Left ventricle myocardium superior (tissue), 1 donor: ENCODE measurements at places on chromosomes 2 and 18. TPM values are rescaled to one million over a fixed set of nuclear protein-coding genes. Genes with fewer than 3 reads are reported as not detected.
A peak's percentile ranks its signal among the peaks of the same experiment; 100 is the strongest.

- DNase-seq: no peak
These were observed 2.8 kb downstream of the CCDC68 start for GRCh38 chr18:54956506-54956905.

GRCh38 chr18:9530226-9531009, 55.1 kb downstream of the RALBP1 start:
- DNase-seq: no peak

The MSTN gene
- total RNA-seq: not detected

- no peak for DNase-seq
These were observed 5.1 kb upstream of the BCL11A start for GRCh38 chr2:60558536-60558935.

The UGT1A3 gene
- not detected for total RNA-seq

The FBXO36 gene
- total RNA-seq: 0.55 TPM

DNA sequence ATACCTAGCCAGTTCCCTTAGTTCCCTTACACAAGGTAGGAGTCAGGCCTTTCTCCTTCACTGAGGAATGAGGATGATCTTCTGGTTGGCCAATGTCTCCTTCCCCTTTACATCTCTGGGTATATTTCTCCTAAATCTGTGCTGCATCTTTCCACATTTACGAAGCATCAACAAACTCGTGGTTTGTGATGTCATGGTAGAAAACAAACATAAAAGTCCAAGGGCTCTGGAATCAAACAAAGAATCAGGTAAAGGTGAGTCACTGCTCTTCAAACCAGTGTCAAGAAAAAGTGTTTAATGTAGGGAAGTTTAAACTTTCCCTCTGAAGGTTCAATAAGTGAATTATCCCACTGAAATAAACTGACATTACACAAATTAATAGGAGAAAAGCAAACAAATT, 122.9 kb downstream of the METTL8 start:
- no peak for DNase-seq

- DNase-seq: no peak
These were observed 26.7 kb downstream of the ZEB2 start for GRCh38 chr2:144493027-144493809.

DNA sequence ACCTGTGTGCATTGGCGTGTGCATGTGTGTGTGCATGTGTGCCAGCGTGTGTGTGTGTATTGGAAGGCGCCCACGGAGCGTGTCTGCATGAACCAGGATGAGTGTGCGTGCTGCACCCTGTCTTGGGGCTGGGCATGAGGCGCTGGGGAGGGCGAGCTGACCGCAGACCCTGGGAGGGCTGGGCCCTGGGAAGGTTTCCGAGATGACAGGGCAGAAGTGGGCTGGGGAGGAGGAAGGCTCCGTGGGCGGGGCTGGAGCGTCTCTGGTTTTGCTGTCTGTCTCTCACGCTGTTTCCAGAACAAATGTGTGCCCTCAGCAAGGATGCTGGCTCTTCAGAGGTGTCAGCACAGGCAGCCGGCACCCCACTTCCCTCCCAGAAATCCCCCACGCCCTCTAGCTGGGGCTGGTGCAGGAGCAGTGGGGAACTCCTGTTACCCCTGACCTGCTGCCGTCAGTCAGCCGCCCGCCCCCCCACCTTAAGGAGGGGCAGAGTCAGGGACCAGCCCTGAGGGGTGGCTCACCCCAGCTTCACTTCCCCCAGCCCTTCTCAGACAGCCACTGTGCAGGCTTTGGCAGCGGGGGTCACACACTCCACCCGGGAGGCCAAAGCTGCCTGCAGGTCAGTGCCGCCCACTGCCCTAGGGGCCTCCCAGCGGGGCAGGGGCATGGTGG, at the start of gene GPR35:
Gene GPR35, plus strand, starts transcription at position 531 of the 672 bp plus-strand sequence. CDS start 4,473 bp downstream, outside the sequence.
- peak; percentile 58 for DNase-seq

The TMEM247 gene
- not detected for total RNA-seq

GRCh38 chr2:14348247-14348646, 284.3 kb upstream of the LRATD1 start:
- no peak for DNase-seq

- DNase-seq: no peak
These were observed 28.7 kb downstream of the NIFK start for GRCh38 chr2:121707920-121708361.

DNA sequence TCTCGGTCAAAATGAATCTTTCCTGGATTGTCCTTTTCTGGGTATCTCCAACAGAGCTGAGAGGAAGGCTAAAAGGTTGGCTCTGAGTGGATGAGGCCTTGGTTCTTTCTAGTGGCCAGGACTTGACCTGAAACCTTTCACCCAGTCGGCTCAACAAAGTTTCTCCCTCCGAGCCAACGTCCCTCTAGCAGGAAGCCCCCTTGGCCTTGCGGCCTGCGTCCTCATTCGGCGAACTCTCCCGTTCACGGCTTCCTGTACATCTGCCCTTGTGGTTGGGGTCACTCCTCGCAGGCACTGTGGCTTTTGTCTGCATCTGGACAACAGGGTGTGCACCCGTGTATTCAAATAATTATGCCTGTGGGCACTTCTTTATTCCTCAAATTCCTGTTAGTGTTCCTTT, 9.4 kb upstream of the SIX3 start:
- DNase-seq: no peak

DNA sequence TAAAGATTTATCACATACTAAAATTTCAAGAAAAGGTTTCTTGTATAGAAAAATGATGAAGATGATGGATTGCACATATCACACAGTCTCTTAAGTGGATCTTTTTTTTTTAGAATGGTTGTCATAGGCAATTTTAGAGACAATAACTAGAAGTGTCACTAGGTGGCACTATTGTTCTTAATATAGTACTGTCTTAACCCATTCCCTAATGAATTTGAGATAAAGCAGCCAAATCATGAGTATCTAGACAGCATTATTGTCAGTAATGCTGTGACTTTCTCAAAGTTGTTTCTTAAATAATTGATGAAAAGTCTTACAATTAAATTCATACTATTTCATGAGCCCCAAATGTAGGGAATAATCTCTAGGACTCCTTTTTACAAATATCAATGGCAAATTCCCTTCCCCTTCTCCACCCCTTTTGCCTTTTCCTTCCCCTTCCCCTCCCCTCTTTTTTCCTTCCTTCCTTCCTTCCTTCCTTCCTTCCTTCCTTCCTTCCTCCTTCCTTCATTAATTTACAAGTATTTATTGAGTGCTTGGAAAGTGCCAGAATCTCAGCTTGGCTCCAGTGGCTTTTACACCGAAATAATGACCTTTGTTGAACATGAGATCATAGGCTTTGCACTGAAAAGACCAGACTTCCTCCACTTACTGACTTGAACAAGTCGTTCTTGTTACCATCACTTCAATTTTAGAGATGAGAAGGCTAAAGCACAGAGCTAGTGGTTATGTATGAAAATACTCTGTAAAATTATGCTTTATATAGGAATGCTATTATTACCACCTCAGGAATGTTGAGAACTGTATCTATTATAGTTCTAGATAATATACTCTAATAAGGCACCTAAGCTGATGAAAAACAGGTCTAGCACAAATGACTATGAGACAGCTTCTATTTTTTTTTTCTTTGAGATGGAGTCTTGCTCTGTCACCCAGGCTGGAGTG, 19.8 kb downstream of the MYL12B start:
- no peak for DNase-seq

DNA sequence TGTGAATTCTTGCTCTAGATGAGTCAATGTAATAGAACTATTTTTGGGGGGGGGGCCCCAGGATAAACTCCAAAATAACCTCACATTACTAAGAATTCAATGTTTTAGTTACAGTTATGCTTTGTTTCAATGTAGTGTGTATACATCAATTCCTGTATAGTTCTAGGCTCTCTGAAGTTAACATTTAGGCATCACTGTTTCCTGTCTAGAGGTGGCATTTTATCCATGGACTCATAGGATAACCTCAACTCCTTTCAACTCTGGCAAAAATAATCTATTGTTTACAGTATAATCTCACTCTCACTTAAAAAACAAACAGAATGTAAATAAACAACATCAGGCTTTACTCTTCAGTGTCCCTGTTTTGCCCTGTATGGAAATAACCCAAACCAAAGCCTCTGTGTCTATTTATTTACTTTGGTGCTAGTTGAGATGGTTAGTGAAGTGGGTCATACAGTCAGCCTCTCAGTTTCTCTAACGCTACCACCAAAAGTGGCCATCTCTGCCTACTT, 79.3 kb upstream of the MMADHC start:
- DNase-seq: no peak

GRCh38 chr2:141611981-141612380, 518.8 kb downstream of the LRP1B start:
- no peak for DNase-seq

GRCh38 chr2:179341152-179341866, 76.7 kb upstream of the SESTD1 start:
- no peak for DNase-seq

GRCh38 chr2:46181306-46181705, 115.9 kb upstream of the EPAS1 start:
- DNase-seq: no peak

- no peak for DNase-seq
These were observed 36.5 kb downstream of the PCBP1 start for GRCh38 chr2:70123829-70124116.

DNA sequence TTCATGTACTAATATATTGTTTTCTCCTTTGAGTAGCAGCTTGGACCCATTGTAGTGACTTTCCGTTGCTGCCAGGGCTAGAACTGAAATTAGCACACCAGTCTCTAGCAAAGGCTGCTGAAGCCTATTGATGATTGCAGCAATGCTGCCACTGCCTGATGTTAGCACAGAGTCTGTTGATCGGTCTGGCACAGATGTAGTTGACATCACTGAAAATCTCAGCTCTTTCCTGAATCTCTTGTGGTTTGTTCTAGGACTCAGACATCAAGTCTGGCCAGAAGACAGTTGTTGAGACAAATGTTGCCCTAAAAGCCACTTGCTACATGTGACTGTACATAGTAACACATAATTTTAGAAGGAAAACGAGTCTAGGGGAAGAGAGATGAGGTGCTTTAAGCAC, 47.2 kb downstream of the VAPA start:
- DNase-seq: no peak

The GRB14 gene
- total RNA-seq: 27.8 TPM

The RNU2-63P gene
- total RNA-seq: not detected

DNA sequence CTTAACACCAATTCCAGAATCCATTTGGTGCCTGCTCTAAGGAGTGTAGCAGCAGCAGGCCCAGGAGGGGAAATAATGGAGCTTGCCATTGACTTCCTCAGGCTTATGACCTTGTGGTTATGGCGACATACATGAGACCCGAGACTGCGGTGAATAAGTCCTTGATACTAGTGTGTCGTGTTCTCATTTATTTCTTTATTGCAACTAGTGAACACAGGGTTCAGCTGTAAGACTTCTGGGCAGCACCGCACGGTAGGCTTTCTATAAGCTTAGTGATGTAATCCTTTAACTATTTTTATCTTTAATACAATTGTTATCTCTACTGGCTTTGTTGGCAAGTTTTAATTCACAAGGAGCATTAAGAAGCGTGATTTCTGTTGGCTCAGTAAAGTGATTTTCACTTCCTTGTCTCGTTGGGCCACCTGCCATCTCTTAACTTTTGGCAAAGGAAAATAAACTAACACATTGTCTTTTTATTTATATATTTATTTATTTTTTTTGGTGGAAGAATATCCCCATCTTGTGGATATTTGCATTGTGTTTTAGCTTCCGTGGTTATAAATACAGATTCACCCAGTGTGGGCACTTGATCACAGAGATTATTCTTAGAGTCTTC, 139.8 kb downstream of the LTBP1 start:
- DNase-seq: no peak

The OBSL1 gene
- total RNA-seq: 190 TPM

The MAP3K19 gene
- total RNA-seq: not detected

- peak; percentile 19 for DNase-seq
These were observed 3.4 kb downstream of the HS6ST1 start for GRCh38 chr2:128315122-128315828.

DNA sequence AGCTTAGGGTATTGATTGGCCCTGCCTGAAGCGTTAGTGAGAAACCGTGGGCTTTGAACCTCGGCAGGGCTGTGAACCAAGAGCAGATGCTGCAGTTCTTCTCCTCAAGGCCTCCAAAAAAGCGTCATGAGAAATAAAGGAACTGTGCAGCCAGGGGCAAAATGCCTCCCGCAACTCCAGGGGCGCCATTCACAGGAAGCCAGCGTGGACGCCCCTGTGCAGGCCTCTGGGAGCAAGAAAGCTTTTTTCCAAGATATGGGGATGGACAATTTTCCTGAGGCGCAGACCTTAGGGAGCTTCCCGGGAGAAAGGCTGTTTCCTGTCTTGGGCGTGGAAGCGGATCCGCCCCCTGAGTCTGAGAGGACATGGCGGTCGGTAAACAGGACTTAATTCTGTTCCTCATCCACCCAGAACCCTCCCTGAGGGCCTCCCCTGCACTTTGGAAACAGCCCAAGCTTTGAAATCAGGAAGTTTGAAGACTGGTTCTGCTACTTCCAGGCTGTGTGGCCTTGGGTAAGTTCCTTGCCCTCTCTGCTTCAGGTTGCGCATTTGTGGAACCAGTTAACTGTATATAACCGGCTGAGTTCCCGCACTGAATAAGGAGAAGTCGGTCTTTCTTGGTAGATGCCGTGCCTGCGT, 29.6 kb upstream of the CABLES1 start:
- DNase-seq: no peak

DNA sequence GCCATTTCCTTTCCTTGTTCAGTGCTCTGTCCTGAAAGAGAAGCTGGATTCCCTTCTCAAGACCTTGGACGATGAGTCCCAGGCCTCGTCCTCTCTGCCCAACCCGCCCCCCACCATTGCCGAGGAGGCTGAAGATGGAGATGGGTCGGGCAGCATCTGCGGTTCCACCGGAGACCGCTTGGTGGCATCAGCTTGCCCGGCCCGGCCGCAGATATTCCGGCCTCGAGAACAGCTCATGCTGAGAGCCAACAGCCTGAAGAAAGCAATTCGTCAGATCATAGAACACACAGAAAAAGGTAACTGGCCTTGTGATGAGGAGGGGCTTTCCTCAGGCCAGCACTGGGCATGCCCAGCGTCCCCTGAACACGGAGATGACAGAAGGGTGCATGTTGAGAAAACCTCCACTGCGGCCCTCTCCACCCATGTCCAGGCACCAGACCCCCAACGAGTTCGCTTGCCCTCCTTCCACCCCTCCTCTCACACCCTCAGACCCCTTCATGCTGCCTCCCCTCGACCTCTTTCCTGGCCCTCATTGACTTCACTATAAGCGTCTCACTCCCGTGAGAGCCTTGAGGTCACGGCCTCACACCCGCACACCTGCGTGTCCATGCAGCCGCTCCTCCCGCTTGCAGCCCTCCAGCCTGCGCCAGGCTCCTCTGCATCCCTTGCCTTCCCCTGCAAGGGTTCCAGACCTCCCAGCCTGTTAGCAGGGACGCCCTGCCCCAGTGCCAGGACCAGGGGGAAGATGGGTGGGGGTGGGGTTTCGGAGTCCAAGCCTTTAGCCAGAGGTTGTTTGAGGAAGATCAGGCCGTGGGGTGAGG, 95.0 kb downstream of the DGKD start:
- no peak for DNase-seq

DNA sequence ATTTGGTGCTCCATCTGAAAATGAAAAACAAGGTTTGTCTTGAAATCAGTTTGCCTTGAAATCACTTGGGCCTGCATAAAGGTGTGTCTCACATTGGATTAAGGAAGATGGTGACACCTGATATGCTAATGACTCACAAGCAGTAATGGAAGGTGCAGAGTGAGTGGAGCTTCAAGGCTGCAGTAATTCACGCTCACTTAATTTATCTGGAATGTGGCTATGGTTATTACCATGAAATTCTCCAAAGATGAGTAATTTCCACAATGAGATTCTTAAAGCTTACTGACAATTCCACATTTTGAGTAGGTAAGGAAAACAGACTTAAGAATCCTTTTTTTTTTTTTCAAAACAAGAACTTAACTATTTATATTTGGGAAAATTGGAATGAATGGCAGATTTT, 156.8 kb downstream of the PAX3 start:
- no peak for DNase-seq

The CCDC148 gene
- 0.40 TPM for total RNA-seq

- peak; percentile 82 for DNase-seq
These were observed 1.9 kb downstream of the TLX2 start for GRCh38 chr2:74515981-74516633.

- DNase-seq: no peak
These were observed 527.4 kb downstream of the TMEM182 start for GRCh38 chr2:103289105-103289725.
